Stimulated activated CD8-positive, alpha-beta memory T cell treated with anti-CD3 and anti-CD28 coated beads, Interleukin-15, amount 100 ng/mL, for 24 hours (primary cell): ENCODE measurements at places on chromosomes 6 and 20.

GRCh38 chr6:32931211-32931610 lies 9.6 kb downstream of the HLA-DMB start:
- no peak for DNase-seq

DNA sequence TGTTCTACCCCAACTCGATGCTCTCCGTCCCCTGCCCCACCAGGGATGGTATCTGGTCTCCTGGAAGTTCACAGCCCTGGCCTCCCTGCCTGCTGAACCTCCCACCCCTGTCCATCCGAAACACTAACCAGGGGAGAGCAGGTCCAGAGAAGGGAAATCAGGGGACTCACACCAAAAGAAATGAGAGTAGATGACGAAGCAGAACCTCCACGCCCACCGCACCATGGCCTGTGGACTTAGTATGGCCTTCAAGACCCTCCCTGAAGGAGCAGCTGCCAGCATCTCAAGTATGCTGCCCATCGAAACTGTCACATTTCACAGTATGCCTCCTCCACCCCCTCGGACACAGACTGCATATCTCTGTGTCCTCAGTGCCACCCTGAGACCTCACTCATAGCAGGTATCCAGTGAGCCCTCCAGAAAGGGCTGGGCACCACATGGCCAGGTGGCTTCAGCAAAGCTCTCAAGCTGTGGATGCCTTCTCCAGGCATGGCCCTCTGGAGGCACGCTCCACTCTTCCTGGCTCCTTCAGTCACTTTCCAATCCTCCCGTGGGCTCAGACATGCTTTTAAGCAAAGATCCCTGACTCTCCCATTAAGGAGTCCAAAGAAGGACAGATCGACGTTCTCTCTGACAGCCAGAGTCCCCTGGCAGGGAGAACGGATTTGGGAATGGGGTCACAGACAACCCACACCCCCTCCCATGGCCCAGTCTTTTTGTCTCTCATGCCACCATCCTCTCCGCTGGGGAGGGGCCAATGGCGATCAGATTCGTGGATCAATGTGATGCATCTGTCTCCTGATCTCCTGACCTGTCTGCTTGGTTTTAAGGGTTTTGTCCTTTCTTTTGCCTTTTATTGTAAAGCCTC lies 158.4 kb downstream of the ANKRD60 start:
- no peak for DNase-seq

GRCh38 chr6:100209323-100210136 lies 215.5 kb upstream of the MCHR2 start:
- no peak for DNase-seq

DNA sequence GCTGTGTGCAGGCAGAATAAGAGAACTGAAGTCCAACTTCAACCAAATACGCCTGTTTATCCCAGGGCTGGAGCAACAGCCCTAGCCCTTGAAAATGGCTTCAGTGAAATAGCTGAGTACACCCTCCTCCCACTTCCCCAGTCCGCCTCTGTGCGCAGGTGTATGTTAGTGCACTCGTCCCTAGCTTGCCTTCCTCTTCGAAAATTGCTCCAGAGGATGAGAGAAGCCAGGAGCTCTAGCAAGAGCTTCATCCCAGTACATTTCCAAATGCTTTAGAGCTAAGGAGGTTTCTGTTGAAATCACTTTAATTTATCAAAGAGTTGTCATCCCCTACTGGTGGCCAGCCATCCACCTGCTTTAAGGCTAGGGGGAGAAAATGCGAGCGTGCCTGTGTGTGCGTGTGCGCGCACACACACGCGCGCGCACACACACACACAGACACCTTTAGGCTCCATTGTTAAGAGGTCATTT lies 5.4 kb upstream of the POU3F2 start:
- no peak for DNase-seq

DNA sequence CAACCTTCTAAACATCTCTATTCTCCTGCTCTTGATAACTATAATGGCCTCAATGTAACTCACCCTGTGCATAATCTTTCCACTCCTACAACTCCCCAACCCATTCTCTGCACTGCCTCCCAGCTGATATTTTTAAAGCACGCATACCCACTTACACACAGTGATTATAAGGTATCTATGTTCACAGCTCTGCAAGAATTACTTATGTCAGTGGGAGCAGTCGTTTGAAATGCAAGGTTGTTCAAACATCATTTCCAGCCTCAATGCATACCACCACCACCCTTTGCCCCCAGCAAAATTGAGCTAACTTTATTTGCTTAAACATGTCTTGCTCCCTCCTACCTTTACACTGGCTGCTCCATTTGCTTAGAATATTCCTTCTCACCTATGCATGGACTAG lies 506.0 kb downstream of the RFPL4B start:
- no peak for DNase-seq

DNA sequence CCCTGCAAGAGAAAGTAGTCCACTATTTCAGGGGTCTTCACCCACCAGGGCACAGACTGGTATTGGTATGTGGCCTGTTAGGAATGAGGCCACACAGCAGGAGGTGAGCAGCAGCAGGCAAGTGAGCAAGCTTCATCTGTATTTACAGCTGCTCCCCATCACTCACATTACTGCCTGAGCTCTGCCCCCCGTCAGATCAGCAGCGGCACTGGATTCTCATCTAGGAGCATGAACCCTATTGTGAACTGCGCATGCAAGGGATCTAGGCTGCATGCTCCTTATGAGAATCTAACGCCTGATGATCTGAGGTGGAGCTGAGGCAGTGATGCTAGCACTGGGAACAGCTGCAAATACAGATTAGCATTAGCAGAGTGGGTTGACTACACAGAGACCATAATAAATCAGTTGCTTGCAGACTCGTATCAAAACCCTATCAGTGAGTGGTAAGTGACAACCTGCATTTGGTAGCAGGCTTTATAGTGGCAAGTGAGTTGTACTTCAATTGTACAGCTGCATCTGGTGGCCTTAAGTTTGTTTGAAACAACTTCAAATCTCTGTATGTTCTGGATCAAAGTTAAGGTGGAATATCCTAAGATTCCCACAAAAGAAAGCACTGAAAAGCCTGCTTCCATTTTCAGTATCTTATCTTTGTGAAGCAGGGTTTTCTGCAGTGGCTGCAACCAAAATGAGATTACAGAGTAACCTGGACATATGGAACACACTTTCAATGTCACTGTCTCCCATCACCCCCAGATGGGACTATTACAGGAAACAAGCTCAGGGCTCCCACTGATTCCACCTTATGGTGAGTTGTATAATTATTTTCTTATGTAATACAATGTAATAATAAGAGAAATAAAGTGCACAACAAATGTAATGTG lies 12.8 kb downstream of the C6orf141 start:
- no peak for DNase-seq

GRCh38 chr20:23145281-23145700 lies 59.2 kb upstream of the CD93 start:
- no peak for DNase-seq

DNA sequence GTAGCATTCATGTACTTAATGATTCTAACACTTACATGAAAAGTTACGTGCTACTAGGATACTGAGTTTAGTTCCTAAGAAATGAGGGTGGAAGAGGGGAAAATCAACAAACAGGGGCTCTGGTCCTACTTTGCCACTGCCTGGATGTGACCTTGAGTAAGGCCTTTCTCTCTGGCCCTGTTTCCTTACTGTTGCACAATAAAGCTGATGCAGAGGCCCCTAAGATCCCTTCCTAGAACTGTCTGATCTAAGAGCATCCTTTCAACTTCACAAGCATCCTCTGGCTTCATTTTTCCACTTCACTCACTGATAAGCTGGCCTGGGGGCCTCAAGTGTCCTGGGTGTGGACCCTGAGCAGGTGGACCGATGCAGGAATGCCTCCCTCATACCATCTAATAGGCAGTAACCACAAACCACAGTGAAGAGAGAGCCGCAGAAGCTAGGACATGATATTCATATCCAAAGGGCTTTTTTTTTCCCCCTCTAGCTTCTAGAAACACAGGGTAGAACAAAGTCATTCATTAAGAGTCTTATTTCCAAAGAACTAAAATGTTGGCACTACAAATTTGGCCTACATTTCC lies 21.6 kb downstream of the FKBP1A start:
- DNase-seq = no peak

- no peak for DNase-seq
Observed at GRCh38 chr20:33030569-33030968, 879 bp upstream of the BPIFB6 start.

DNA sequence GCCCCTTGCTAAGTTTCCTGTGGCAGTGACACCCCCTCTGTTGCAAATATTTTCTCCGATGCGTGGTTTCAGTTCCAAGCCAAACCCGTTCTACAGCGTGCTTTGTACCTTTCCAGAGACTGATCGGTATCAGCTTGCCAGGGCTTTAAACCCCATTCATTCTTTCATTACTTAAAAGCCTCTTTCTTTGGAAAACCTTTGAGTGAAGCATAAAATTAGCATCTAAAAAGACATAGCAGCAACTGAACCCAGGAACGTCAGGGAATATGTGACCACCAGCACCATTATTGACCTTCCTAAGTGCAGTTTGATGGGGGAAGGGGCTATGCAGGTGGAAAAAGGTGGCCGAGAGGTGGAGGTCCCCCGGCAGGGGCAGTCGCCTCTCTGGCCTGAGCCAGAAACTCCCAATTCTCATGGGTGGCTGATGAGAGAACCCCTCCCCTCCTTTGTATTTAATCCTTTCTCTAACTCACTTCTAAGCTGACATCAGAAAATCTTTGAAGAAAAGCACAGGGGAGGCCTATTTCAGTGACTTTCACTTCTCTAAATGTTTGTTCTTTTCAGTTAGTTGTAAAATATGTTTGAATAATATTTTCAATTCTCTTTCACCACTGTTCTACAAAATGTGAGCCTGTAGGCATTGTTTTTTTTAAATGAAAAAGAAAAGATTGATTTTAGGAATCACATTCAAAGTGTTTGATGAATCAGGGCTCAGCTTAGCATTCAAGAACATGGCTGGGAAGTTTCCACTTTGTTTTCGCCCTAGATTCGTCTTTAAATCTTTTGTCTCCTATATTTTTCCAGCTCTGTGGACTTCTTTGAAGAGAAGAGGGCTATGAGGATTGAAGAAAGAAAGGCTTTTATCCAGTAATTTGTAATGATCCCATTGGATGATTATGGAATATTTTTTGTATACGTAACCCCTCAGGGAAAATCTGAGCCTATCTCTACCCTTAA lies 89.2 kb downstream of the RSPH3 start:
- no peak for DNase-seq

DNA sequence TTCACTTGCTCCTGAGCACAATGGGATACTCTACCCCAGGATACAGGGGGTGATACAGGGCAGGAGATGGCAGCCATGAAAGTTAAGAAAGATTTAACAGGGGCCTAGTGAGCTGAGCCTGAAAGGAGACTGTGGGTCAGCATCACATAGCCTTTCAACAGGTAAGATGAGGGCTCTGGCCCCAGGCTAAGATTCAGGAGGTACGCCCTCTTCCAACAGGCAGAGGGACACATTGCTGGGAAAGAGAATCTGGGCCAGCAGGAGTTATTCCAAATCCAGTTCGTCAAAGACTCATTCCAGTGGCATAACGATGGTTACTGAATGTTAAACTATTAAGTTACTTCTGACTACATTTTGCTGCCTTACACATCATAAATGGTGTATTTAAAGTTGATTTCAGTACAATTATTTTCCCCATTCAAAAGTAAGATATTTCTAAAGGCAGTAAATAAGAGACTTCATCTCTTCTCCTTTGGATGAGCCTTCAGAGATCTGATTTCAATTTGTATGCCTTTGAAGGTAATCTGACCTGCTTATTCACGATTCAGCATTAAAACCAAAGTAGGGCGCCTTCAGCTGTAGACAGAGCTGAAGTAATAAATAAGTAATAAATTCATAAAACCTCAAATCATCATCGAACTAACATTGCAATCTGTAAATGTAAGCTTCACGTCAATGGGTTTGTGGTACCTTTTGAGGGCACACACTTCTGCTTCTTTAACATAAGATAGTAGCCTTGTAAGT lies 62.4 kb downstream of the HS3ST5 start:
- DNase-seq = no peak

DNA sequence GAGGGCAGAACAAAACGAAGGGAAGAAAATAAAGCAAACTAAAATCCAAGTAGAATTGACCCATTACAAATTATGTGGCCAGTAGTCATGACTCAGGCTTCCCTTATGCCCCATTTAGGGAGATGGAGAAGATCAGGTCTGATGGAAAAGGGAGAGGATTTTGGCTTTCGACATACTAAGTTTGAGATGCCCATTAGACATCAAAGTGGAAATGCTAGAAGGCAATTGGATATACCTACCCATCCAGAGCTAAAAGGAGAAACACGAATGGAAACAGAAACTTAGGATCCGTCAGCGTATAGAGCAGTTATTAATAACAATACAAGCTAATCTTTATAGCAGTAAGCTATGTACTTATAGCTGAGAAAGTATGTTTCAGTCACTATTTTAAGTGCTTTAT lies 4.8 kb downstream of the TRPC4AP start:
- no peak for DNase-seq

DNA sequence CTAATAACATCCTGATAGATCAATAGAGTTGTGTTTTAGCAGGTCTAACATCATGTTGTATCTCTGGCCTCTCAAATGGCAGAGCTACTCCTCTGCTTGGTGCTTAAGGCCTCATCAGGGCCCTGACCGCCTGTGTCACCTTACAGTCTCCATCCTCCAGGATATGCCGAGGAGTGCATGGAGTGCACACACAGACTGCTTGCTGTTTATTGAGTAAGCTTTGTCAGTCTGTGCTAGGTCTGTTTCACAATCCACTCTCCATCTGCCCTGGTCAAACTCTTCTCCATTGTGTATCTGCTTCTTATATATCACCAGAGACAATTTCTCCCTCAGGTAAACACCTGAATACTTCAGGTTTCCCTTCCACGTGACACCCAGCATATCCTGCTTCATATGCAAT lies 136.1 kb downstream of the SLC24A3 start:
- DNase-seq = no peak

GRCh38 chr6:118495485-118496280 lies 52.4 kb upstream of the PLN start:
- no peak for DNase-seq

DNA sequence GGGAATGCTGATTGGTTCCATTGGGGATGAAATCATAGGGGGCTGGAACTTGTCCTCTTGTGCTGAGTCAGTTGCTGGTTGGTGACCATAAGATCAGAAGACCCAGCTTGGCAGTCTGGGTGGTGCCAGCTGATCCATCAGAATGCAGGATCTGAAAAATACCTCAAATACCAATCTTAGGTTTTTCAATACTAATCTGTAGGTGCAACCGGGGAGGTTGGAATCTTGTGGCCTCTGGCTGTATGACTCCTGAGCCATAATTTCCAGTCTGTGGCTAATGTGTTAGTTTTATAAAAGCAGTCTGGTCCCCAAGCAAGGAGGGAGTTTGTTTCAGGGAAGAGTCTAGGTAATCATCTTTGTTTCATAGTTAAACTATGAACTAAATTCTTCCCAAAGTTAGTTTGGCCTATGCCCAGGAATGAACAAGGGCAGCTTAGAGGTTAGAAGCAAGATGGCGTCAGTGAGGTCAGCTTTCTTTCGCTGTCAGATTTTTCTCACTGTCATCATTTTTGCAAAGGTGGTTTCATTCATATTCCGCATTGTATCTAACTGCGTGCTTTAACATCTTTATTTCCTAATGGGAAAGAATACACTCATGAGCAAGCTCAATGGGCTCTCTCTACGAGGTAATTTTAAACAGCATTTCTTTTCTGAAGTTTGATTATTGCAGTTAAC lies 2.0 kb downstream of the ARMH2 start:
- DNase-seq = no peak

DNA sequence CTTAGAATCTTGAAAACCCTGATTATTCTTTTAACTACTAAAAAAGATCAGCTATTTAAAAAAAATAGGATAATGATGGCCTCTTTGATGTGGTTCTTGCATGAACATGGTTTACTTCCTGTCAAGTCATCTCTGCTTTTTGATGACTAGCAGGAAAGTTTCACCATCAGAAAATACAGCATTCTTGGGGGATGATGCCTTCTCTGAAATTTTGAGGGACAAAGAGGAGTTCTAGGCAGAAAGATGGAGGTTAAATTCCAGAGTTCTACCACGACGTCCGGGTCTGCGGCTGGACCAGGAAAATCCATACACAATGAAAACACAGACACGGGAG lies 130.4 kb downstream of the OLIG3 start:
- no peak for DNase-seq
